ENCODE measurements at places on chromosomes 2 and 18.

DNA sequence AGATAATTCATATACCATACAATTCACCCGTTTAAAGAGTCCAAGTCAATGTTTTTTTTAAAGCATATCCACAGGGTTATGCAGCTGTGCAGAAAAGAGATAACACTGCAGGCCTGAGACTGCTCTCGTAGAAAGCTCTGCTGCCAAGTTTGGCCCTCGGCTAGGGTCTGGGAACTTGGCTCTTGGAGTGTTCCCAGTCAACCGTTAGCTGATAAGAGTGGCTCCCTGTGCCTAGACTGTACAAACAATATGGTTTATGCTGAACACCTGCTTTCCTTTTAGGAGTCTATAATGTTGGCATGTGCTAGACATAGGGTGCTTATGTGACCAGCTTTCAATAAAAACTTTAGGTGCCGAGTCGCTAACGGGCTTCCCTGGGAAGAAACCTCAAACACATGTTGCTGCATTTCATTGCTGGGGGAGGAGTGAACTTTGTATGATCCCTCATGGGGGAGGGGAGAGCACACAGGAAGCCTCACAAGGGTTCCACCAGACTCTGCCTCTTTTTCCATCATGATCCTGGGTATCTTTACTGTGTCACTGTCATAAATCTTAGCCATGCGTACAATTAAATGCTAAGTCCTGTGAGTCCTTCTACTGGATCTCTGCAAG lies 34.7 kb downstream of the RFX8 start:
- no peak for DNase-seq

GRCh38 chr2:216807857-216808272 lies 52.0 kb downstream of the TNP1 start:
- no peak for DNase-seq

DNA sequence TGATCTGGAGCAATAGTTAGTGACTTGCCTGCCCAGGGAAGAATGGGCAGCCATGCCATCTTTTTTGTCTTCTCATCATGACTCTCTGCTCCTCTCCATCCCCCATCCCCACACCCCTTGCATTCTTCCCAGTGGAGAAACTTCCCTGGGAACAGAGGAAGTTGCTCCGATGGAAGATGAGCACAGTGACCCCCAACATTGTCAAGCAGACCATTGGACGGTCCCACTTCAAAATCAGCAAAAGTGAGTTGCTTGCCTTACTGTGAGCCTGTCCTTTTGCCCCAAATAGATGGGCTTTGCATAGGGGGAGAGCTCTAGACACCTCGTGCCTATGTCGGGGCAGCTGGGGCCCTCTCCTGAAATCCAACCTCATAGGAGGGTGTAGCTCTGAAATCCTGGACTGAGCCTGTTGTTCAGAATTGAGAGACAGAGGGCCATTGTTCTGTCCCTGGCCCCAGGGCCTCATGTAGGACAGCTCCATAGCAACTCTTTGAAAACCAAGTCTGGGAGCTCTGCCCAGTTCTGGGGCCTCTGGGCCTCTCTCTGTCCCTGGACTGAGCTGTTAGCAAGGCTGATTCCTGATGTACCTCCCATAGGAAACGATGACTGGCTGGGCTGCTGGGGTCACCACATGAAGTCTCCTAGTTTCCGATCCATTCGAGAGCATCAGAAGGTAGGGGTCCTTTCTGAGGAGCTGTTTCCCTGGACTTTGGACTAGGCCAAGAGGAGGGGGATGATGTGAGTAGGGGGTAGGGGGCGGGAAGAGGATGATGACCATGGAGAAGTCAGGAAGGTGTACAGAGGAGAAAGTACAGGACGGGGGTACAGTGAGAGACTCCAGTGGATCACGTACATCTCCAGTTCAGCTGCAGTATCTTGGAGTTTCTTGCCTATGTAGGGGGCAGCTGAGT lies 35.2 kb downstream of the TTLL4 start:
- no peak for DNase-seq

DNA sequence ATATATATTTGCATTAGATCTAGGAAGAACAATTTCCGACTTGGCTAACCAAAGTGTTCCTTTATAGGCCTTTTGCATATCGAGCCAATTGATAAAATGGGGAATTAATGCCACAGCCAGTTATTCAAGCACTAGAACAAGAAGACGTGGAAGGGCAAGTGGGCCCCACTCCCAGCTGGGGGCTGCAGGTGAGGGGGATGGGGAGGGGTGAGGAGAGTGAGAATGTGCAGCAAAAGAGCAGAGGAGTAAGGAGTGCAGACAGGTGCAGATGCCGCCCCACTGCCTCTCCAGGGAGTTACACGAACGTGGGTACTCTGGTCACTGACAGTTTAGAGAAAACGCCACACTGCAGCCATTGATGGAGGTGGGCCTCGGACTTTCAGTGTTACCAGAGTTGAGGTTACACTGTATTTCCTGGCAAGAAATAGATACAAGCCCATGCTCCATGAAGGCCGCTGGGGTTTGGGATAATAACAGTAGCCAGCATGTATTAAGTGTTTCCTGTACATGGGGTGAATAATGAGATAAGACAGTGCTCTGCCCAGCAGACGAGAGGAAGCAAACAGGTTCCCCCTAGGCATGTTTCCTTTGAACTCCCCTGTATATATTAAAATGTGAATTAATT lies 40.9 kb downstream of the GORASP2 start:
- peak; percentile 35 for DNase-seq

- DNase-seq: no peak
Measured at GRCh38 chr2:147773479-147773878, 71.3 kb upstream of the ACVR2A start.

GRCh38 chr2:63127594-63127993 lies 77.0 kb downstream of the OTX1 start:
- DNase-seq: no peak

GRCh38 chr2:15427987-15428386 lies 133.1 kb downstream of the NBAS start:
- DNase-seq: no peak

- no peak for DNase-seq
Measured at GRCh38 chr18:7638321-7638720, 71.2 kb downstream of the PTPRM start.

DNA sequence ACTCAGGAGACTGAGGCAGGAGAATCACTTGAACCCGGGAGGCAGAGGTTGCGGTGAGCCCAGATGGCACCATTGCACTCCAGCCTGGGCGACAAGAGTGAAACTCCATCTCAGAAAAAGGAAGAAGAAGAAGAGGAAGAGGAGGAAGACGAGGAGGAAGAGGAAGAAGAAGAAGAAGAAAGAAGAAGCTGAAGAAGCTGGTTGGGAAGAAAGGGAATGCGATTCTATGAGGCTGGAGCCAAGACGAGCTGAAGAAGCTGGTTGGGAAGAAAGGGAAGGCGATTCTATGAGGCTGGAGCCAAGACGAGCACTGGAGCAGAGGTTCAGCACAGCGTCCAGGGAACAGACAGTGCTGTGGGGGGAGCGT lies 30.3 kb upstream of the TAF1B start:
- no peak for DNase-seq

DNA sequence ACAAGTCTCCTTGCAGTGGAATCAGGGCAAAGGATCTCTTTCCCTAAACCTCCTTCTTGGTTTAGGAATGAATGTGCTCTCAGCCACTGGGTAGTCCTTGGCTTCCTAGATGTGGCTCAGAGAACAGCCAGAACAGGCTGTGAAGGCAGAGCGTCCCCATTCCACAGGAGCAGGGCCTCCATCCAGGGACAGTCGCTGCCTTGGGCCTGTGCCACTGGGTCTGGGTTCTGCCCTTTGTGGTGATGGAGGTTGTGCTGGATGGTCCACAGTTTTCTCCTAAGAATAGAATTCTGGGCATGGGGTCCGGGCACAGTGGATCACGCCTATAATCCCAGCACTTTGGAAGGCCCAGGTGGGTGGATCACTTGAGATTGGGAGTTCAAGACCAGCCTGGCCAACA lies 516.5 kb upstream of the RAB6C start:
- no peak for DNase-seq

DNA sequence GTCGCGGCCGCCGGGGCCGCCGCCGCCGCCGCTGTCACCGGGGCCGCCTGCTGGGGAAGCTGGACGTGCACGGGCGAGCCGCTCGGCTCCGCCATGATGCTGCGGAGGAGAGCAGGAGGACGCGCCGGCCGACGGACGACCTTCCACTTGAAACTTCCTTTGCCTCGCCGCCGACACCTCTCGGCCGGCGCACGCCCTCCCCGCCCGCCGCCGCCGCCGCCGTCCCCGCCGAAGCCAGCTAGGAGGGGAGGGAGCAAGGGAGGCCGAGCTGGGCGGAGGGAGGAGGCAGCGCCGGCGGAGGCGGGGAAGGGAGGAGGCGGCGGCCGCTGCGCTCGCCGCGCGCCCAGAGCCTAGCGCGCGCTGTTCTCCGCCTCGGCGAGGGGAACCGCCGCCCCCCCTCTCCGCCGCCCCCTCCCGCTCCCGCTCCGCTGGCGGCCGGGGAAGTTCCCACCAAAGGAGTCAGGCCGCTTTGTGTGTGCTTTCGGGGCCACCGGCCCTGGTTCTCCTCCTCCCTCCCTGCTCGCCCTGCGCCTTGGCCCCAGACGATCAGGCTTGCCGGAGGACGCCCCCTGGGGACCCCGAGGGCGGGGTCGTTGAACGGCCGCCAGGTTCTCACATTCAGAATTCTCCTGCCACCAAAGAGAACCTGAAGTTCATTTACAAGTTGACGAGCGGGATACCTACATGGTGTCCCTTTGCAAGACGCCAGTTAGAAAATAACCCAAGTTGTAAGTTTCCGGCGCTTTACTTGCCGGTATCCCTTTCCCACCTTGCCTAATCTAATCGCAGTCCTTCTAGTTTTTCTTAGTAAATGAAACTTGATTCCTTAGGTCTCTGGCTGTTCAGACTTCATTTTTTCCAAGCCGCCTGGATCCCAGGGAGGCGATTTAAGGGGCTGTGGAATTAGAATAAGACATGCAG lies at the start of gene STK39:
Gene STK39 (minus strand): TSS at position 255 of the 921 bp plus-strand sequence. CDS start 160 bp downstream, at position 95.
- DNase-seq: peak; percentile 63

DNA sequence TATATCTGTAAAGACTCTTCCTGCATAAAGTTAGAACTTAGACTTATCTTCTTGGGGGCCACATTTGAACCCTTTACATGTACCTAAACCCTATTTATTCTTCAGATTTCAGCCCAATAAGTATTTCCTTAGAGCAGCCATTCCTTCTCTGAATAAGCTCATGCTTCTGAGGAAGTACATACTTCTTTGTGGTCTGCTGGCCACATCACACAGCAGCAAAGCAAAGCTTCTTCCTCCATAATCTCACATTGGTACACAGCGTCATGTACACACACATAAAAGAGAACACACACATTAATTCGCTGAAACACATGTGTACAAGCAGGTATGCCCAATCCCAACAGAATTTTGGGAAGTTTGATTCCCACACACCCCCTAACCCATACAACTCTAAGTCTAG lies 331.0 kb downstream of the CDH2 start:
- no peak for DNase-seq

GRCh38 chr2:59440491-59440890 lies 1113.0 kb downstream of the BCL11A start:
- no peak for DNase-seq

GRCh38 chr2:14619441-14619840 lies 13.1 kb upstream of the LRATD1 start:
- DNase-seq: no peak

DNA sequence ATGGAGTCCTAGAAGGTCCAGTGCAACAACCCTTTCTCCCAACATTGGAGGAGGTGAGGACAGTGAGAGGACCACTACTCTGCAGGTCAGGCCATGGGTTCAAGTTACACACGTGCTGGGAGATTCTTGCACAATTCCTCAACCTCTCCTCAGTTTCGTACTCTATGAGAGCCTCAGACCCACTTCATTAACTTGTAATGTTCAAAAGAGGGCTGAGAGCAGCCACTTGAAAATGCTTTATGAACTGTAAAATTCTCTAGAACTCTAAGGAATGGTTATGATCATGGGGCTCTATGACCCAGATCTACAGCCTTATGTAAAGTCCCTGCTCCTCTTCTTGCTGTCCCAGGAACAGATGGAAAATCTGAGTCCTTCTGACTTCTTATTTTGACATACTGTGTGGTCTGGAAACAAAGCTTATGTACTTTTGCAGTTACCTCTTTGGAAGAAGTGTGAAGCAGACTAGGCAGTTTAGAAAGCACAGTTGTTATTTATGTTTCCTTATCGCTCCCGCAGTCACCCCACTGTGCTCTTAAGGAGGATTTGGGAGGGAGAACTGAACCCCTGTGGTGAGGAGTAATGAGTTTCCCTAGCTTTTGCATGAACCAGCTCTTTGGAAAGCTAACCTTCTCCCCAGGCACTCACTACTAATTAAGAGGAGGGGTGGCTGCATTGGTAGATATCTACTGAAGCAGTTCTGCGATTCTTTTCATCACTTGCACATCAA lies 296.6 kb downstream of the LRRTM1 start:
- no peak for DNase-seq

DNA sequence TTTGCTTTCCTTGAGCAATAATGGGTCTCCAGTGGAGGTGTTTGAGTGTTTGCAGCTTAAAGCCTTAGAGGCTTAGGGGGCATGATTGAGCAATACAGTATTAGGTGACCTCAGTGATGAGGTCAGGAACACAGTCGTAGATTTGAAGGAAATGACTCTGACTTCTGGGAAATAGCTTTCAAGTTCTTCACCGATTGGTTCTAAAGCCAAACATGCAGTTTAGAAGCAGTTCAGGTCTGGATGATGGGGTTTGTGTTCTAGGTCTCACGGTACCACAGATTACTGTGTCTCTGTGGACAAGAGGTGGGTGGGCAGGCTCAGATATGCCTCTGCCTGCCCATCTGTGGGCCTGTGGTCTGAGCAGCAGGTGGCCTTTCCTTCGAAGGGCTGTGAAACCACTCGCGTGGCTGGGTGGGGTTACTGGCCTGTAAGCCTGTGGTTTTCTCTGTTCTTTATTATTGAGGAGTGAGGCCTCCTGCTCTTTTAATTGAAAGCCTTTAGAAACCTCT lies 7.8 kb downstream of the MTHFD2 start:
- no peak for DNase-seq

GRCh38 chr2:10165282-10165681 lies 42.7 kb downstream of the RRM2 start:
- DNase-seq: no peak

DNA sequence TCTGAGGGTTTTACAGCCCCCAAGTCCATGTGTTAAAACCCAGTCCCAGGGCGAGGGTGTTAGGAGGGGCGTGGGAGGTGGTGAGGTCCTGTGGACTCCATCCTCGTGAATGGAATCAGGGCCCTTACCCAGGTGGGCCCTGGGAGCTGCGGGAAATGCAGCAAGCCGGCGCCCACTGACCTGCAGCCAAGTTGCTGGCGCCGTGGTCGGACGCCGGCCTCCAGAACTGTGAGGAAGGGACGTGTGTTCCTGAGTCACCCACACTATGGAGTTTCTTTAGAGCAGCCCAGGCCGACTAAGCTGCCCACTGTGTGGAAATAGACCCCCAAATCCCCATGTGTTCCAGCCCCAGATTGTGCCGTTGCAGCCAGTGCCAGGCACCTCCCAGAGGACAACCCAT lies 26.4 kb downstream of the CTDP1 start:
- no peak for DNase-seq

GRCh38 chr2:43616967-43617680 lies 19.9 kb upstream of the PLEKHH2 start:
- DNase-seq: no peak

All from NCI-H1417 (cell line).